Aorta (tissue), 5 donors: ENCODE measurements at places on chromosomes 16 and 17. TPM values are rescaled to one million over a fixed set of nuclear protein-coding genes. Genes with fewer than 3 reads are reported as not detected.

GRCh38 chr16:89105599-89106151, 12.0 kb downstream of the ACSF3 start:
- peaks cover 5% of the 10 kb centered on the region for H3K36me3 ChIP-seq
- H3K27me3 ChIP-seq = no peaks in the 10 kb centered on the region
- no peak for DNase-seq
- H3K4me1 ChIP-seq = no peaks in the 10 kb centered on the region
- no peak overlapping the region for H3K4me3 ChIP-seq

DNA sequence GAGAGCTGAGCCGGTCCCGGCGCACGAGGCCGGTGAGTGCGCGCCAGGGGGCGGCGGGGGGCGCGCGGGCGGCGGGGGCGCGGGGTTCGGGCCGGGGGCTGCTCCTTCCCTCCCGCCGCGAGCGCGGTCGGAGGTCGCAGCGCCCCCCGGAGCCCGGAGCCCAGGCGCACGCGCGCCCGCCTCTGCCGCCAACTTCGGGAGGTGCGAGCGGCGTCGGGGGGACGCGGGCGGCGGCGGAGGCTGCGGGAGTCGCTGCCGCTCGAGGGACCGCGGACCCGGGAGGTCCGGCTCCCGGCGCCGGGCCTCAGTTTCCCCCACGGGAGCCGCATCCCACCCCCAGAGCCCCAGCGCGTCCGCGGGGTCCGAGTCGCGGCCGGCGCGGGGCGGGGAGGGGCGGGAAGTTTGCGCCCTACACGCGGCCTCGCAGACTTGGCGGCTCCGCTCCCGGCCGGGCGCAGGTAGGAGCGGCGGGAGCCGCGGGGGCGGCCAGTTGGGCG, at the start of gene PRR35:
Gene PRR35 (plus strand): TSS at position 191 of the 497 bp plus-strand sequence. CDS start 2,901 bp downstream, outside the sequence.
- H3K27ac ChIP-seq = no peak within 1 kb of the TSS
- no peaks in the 10 kb centered on the region for H3K4me1 ChIP-seq
- H3K4me3 ChIP-seq = no peak within 1 kb of the TSS
- no peaks in the 10 kb centered on the region for H3K27me3 ChIP-seq
- DNase-seq = no peak
- no peaks in the 10 kb centered on the region for H3K36me3 ChIP-seq

The SEZ6 gene
- total RNA-seq = not detected

- H3K4me3 ChIP-seq = no peak overlapping the region
- H3K27me3 ChIP-seq = no peaks in the 10 kb centered on the region
- H3K27ac ChIP-seq = no peak overlapping the region
- H3K36me3 ChIP-seq = no peaks in the 10 kb centered on the region
- no peaks in the 10 kb centered on the region for H3K4me1 ChIP-seq
Measured at GRCh38 chr16:4691666-4692412, 1.5 kb upstream of the NUDT16L1 start.

The OTOP2 gene
- not detected for total RNA-seq

GRCh38 chr17:35046740-35047283, 16.7 kb downstream of the RFFL start:
- no peak overlapping the region for H3K27ac ChIP-seq
- no peak for DNase-seq
- no peaks in the 10 kb centered on the region for H3K27me3 ChIP-seq
- no peaks in the 10 kb centered on the region for H3K4me1 ChIP-seq
- H3K36me3 ChIP-seq = no peaks in the 10 kb centered on the region

- H3K4me3 ChIP-seq = no peak overlapping the region
- no peak for DNase-seq
- no peaks in the 10 kb centered on the region for H3K4me1 ChIP-seq
- no peaks in the 10 kb centered on the region for H3K27me3 ChIP-seq
- no peak overlapping the region for H3K27ac ChIP-seq
Measured at GRCh38 chr16:26317885-26318284, 626.1 kb downstream of the HS3ST4 start.

The SLC12A3 gene
- not detected for total RNA-seq

DNA sequence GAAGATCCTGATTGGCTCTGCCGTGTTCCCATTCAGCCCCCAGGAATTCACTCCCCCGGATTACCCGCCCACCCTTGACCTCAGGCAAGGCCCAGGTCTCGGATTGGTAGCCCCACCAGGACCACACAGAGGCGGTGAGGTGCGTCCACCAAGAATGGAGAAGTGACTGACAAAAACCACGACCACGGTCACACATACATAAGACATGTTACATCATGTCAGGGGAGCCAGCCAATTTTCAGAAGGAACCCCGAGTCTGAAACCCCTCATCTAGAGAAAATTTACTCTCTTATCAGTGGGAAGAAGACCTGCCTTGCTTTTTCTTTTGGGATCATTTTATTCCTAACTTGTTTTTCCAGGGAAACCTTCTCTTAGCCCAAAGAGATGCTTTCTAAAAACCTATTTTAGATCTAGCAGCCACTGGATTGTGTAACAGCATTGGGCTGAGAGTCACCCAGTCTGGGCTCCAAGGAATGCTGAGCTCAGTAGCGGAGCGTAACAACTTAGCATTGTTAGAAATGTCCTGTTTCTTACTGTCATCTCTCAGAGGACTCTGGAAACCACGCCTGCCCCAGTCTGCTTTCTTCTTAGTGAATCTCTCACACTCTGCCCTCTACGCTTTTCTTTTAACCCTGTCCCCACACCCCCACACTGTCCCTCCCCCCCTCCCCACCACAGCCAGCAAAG, 164.1 kb downstream of the CMIP start:
- no peak for DNase-seq
- H3K27ac ChIP-seq = no peak overlapping the region
- no peak overlapping the region for H3K4me3 ChIP-seq
- H3K4me1 ChIP-seq = no peaks in the 10 kb centered on the region

The SCIMP gene
- 5.8 TPM for total RNA-seq

DNA sequence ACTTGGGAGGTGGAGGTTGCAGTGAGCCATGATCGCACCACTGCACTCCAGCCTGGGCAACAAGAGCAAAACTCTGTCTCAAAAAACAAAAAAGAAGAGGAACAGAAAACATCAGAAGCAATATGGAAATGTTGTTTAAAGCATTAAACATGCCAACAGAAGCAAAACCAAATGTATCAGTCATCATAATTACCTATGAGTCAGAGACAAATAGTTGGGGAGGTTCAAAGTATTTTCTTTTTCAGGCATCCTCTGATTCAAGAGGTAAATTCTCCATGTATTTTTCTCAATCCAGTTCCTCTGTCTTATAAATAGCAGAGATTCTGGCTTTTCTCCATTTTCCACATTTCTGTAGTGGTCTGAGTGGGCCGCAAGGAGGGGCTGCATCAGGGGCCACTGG, 2.1 kb upstream of the TM4SF5 start:
- no peaks in the 10 kb centered on the region for H3K27me3 ChIP-seq
- no peak overlapping the region for H3K27ac ChIP-seq
- no peaks in the 10 kb centered on the region for H3K4me1 ChIP-seq
- DNase-seq = no peak
- no peaks in the 10 kb centered on the region for H3K36me3 ChIP-seq

GRCh38 chr17:40956401-40957254, 10.1 kb downstream of the KRT39 start:
- no peaks in the 10 kb centered on the region for H3K36me3 ChIP-seq
- no peak for DNase-seq
- no peaks in the 10 kb centered on the region for H3K4me1 ChIP-seq
- no peaks in the 10 kb centered on the region for H3K27me3 ChIP-seq

DNA sequence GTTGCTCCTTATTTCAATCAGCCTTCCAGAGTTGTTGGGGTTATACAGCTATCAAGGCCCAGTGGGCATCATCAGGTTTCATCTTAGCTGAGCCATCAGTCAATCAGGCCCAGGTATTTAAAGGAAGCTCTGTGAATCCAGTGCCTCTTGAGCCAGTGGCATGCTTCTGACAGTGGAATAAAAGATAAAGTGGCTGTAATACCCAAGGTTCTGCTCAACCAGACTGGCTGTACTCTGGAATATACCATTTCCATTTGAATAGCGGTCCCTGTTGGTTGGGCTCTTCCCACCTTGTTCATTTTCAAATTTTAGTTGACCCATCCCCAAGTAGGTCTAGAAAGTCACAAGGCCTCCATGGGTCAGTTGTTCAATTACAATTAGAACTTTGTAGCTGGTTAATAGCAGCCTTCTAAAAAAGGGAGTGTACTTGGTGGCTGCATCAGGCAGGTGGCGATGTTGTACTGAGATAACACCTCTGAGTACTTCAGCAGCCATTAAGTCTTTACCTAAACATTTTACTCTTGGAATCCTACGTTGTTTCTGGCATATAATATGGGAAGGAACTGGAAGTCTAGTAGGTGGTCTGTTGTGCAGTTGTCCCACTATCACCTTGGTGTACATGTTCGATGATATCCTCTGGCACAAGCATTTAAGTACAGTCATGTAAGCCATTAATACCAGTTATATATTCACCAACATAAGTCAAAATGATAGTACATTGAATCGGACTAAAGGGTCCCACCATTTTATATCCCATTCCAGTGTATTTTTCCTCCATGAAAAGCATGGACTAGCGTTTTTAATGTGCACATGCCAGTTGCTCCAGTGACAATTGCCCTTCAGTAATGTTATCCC, 294.1 kb downstream of the BCAS3 start:
- no peak overlapping the region for H3K27ac ChIP-seq
- no peak for DNase-seq
- H3K27me3 ChIP-seq = no peaks in the 10 kb centered on the region

The NPIPB6 gene
- total RNA-seq = 2.3 TPM

The CDR2L gene
- 23.6 TPM for total RNA-seq

GRCh38 chr17:45813048-45813725, 29.1 kb downstream of the CRHR1 start:
- no peak overlapping the region for H3K4me3 ChIP-seq
- DNase-seq = no peak
- H3K27ac ChIP-seq = no peak overlapping the region
- peaks cover 3% of the 10 kb centered on the region for H3K4me1 ChIP-seq
- H3K27me3 ChIP-seq = no peaks in the 10 kb centered on the region
- H3K36me3 ChIP-seq = no peaks in the 10 kb centered on the region

- DNase-seq = no peak
- no peaks in the 10 kb centered on the region for H3K4me1 ChIP-seq
- no peak overlapping the region for H3K4me3 ChIP-seq
- no peaks in the 10 kb centered on the region for H3K27me3 ChIP-seq
Measured at GRCh38 chr16:15942931-15943690, 6.3 kb upstream of the ABCC1 start.

DNA sequence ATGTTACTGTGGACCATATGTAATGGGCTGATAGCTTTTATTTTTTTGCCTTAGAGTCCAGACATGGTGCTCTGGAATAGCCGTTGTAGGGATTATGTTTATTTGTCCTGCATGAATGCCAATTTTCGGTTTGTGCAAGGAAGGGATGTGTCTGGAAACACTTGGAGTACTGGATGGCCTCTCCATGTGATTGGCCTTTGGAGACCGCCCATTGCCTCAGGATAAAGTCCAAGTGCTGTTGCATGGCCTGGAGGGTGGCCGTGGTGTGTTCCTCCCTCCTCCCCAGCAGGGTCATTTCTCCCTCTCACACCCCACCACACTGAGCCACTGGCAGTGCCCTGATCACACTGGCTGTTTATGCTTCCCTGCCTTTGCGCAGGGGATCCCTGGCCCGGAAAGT, 93.9 kb downstream of the MSI2 start:
- no peak overlapping the region for H3K27ac ChIP-seq
- H3K4me1 ChIP-seq = no peaks in the 10 kb centered on the region
- H3K27me3 ChIP-seq = no peaks in the 10 kb centered on the region
- no peak overlapping the region for H3K4me3 ChIP-seq

DNA sequence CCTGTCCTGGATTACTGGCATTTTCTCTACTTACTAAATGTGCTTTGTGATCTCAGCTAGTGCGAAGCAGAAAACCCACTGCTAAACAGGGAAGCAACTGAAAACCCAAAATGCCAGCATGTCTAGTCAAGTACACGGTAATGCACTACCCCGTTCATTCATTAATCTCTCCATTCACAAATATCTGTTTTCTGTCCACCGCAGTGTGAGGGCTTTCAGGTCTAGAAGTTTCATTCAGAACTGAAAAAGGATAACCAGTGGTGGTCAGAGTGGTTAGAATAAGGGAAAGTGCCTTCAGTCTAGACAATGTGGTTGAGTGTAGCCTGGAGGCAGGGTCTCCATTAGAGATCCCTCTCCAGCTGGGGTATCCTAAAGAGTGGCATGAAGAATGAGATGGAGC, 68.3 kb downstream of the C17orf67 start:
- H3K27me3 ChIP-seq = no peaks in the 10 kb centered on the region
- DNase-seq = no peak
- H3K4me1 ChIP-seq = no peaks in the 10 kb centered on the region
- H3K4me3 ChIP-seq = no peak overlapping the region

GRCh38 chr17:63171428-63172393, 205.7 kb downstream of the TANC2 start:
- H3K4me1 ChIP-seq = peaks cover 4% of the 10 kb centered on the region
- no peak overlapping the region for H3K27ac ChIP-seq
- peak; percentile 50 for DNase-seq
- no peak overlapping the region for H3K4me3 ChIP-seq

DNA sequence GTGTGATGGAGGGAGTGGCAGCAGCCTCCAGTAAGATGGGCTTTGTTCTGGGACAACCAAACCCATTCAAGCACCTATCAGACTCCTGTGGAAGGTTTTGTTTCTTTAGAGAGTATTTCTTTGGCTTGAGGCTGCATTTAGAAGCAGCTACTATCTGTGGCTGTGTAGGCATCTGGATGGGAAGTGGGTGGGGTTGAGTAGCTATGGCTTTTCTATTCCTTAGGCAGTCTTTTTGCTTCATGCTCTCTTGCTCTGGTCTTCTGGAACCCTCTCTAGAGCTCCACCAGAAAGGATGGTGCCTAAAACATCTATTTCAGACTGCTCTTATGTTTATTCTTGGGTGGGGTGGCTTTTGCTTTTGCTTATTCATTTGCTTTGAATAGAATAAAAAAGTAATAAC, 19.9 kb downstream of the TNRC6A start:
- no peaks in the 10 kb centered on the region for H3K27me3 ChIP-seq
- no peak overlapping the region for H3K27ac ChIP-seq
- DNase-seq = no peak
- H3K36me3 ChIP-seq = no peaks in the 10 kb centered on the region
- H3K4me1 ChIP-seq = peaks cover 22% of the 10 kb centered on the region

- H3K4me3 ChIP-seq = no peak overlapping the region
- DNase-seq = no peak
- no peak overlapping the region for H3K27ac ChIP-seq
- H3K4me1 ChIP-seq = no peaks in the 10 kb centered on the region
Measured at GRCh38 chr17:80905586-80906230, 85.9 kb upstream of the CHMP6 start.

The FBXW10B gene
- total RNA-seq = 0.58 TPM

The NAGS gene
- 0.94 TPM for total RNA-seq

- no peak overlapping the region for H3K27ac ChIP-seq
- no peak for DNase-seq
- H3K27me3 ChIP-seq = no peaks in the 10 kb centered on the region
Measured at GRCh38 chr16:14490235-14490634, 139.8 kb downstream of the PARN start.
